ENCODE measurements at places on chromosomes 6 and 20.

- no peak for DNase-seq
These were observed 162.8 kb upstream of the RSPO3 start for GRCh38 chr6:126955621-126956020.

- no peak for DNase-seq
These were observed 16.3 kb upstream of the SMAP1 start for GRCh38 chr6:70651326-70651905.

GRCh38 chr20:50725724-50726005, 5.7 kb upstream of the PARD6B start:
- DNase-seq: no peak

DNA sequence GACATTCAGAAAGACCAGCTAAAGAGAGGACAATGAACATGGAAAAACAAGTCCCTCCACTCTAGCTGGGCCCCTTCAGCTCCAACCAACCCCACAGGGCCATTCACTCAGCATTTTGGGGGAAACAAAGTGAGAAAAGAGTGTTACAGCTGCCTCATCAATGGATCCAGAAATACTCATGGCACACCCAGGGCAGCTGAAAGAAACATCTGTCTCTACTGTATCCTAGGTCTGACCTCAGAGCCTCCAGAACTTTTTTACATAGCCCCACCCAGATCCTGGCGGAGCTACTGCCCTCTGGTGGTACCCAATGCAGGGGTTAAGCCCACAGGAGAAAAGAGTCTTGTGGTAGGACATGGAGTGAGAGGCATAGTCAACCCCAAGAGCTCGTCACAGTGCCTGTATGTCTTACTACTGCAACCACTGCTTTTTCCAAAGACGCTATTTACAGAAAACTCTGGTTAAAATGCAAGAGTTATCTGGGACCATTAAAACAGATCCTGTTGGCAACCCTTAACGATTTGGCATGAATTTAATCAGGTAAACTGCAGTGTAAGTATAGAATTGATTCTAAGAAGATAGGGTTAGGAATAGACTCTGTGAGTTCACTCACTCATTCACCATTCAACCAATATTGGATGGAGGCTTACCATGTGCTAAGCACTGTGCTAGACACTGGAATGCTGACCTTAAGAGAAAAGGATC, 37.4 kb upstream of the FAM83C start:
- DNase-seq: no peak

- no peak for DNase-seq
These were observed 12.9 kb upstream of the TBC1D22B start for GRCh38 chr6:37244430-37245310.

DNA sequence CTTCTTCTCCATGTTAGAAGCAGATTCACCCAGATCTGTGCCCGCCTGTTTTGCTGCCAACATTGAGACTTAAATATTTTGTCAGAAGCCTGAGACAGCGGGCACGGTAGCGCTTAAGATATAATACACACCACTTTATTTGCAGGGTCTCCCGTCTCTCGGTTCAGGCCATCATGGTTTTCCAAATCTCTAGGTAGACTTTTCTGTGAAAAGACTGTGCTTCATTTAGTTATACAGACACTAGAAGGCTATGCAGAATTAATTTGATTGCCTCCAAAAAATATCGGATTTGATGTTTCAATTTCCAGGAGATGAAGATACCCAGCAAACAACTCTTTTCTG, 598 bp downstream of the TBP start:
- no peak for DNase-seq

DNA sequence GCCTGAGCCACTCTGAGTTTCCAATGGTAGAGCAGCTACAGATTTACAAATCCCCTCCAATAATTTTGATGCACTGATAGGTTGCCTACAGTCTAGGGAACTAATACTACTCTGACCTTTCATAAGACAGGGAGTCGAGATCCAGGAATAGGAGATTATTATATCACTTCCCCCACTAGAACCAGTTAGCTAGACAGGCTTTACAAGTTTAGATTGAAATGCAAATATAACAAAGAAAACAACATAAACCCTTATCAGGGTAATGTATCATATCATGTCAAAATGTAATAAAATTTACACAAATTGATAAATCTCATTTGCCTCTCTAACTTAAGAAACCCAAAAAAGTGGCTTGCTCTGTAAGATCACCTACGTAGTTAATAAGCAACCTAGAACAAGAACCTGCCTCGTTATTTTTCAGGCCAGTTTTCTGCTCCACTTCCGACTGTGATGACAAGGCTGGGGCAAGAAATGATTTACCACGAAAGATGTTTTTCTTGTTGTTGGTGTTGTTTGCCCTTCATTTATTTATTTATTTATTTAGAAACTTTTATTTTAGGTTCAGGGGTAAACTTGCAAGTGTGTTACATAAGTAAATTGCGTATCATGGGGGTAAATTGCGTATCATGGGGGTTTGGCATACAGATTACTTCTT, 504.2 kb upstream of the ID4 start:
- no peak for DNase-seq

DNA sequence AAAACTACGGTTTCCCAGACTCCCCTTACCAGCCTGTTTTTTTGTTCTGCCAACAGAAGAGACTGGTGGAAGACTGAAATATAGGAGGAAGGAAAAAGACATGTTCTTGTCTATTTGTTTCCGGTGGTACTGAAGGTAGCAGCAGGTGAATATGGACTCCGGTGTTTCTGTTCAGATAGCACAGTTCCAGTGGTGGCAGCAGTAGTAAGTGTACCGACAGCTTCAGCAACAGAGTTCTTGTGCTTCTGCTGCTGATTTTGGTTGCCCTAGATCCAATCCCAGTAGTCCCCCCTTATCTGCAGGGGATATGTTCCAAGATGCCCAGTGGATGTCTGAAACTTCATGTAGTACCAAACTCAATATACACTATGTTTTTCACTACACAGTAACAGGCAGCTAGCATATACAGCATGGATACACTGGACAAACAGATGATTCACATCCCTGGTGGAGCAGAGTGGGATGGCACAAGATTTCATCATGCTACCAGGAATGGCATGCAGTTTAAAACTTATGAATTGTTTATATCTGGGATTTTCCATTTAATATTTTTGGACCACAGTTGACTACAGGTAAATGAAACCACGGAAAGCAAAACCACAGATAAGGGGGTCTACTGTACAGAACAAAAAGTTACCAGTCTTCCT, 301.8 kb downstream of the BTBD9 start:
- no peak for DNase-seq

DNA sequence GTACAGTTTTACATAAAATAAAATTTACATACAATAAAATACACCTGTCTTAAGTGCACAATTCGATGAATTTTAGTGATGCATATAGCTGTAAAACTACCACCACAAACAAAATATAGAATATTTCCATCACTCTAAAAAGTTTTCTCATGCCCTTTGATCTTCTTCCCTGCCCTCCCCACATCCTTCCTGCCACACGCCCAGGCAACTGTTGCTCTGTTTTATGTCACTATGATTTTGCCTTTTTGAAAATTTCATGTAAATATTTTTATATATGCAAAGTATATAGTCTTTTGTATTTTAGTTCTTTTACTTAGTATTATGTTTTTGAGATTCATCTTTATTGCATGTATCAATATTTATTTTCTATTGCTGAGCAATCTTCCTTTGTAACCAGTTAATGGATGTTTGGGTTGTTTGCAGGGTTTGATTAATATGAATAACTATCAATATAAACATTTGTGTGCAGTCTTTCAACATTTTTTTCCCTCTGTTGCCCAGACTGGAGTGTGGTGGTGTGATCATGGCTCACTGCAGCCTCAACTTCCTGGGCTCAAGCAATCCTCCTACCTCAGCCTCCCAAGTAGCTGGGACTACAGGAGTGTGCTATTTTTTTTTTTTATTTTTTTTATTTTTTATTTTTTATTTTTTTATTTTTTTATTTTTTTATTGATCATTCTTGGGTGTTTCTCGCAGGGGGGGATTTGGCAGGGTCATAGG, 23.8 kb upstream of the SAMHD1 start:
- no peak for DNase-seq

- no peak for DNase-seq
These were observed 166.8 kb upstream of the GRIK2 start for GRCh38 chr6:101226677-101227135.

GRCh38 chr6:11793277-11793676, 14.7 kb upstream of the ADTRP start:
- no peak for DNase-seq

DNA sequence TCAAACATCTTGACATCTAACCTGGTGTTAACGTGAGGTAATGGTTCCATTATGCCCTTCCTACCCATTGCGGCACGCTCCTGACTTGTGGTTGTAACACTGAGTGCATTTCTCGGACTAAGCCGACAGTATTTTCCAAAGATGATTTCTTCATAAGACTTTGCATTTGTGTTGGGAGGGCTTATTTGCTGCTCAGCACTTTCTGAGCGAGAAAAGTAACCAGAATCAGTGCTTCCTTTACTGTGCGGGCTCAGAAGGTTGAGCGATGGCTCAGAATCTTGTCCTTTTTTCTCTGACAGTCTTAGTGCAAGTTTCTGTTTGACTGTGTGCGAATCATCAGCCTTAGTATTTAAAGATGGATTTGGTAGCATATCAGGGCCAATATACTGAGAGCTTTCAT, 171.7 kb downstream of the HIVEP2 start:
- DNase-seq: no peak

DNA sequence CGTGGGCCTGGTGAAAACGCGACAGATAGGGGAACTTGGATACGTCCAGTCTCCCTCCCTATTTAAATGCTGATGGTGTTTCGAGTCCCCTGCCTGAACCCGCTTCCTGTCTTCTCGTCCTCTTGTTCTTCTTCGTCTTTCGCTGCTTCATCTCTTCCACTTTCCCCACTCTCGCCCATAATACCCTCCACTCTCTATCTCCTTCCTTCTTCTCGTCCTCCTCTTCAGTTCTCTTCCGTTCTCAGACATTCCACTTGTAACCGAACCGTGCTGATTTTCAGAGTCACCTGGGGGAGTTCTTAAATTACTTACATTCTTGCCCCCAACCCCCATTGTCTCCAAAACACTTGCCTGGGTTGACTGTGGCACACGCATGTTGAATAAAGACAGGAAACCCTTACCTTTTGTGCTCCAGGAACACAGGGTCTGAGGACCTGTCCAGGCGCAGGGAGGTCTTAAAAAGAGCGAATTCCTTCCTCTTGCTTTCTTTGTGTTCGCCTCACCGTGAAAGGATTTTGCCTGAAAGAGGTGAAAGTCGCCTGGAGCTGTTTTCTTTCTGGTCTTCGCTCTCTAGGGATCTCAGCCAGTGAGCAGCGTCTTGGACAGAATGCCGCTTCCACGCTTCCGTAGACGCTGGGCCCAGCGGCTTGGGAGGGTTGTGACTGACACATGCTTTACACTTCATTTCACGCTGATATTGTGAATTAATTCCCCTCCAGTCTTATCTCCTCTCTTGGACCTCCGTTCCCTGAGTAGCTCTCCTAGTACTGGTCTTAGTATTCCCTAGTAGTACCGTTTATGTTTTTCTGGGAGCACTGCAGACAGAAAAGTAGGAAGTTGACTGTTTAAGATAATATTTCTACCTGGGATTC, 184.0 kb downstream of the GPX5 start:
- DNase-seq: no peak

- DNase-seq: no peak
These were observed 6.5 kb downstream of the DDR1 start for GRCh38 chr6:30890646-30891449.

GRCh38 chr6:85353012-85353411, 96.9 kb upstream of the NT5E start:
- no peak for DNase-seq

Data from posterior cingulate gyrus (tissue), 11 donors.